T-cell (primary cell): ENCODE measurements at places on chromosomes 4 and X.

DNA sequence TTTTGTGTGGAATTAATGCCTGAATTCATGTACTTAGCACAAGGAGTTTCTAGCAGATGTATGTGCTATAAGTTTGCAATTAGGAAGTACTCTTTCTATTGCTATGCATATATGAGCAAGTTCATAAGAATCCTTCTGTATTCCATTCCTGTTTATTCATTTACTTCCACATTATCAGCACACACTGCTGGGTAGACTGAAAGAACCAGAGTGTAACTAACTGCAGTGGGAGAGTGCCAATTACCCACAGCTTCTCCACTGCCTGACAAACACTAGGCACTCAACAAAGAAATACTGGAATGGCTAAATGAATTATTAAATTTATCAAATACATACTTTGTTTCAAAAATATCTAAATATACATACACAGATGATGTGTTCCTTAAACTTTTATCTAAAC is 219.6 kb downstream of the CAMK2D start:
- no peaks in the 10 kb centered on the region for H3K4me1 ChIP-seq
- no peak overlapping the region for H3K4me3 ChIP-seq
- H3K27me3 ChIP-seq = no peaks in the 10 kb centered on the region
- H3K36me3 ChIP-seq = no peaks in the 10 kb centered on the region
- DNase-seq = no peak
- H3K27ac ChIP-seq = no peak overlapping the region

DNA sequence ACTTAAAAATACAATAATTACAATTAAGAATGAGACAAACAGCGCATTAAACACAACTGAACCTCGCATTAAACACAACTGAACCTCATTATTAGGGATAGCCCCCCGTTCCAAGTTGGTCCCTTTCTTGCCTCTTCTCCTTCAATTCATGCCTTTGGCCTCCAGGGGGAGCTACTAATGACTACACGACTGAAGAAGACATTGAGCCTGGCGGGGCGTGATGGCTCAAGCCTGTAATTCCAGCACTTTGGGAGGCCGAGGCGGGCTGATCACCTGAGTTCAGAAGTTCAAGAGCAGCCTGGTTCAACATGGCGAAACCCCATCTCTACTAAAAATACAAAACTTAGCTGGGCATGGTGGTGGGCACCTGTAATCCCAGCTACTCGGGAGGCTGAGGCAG is 56.4 kb upstream of the NWD2 start:
- H3K27me3 ChIP-seq = no peaks in the 10 kb centered on the region
- no peaks in the 10 kb centered on the region for H3K36me3 ChIP-seq
- H3K27ac ChIP-seq = no peak overlapping the region
- H3K4me3 ChIP-seq = no peak overlapping the region

GRCh38 chr4:16290681-16291420 is 64.6 kb upstream of the TAPT1 start:
- H3K36me3 ChIP-seq = no peaks in the 10 kb centered on the region
- DNase-seq = no peak
- H3K27me3 ChIP-seq = no peaks in the 10 kb centered on the region
- H3K4me3 ChIP-seq = no peak overlapping the region

- H3K4me3 ChIP-seq = no peak overlapping the region
- H3K27ac ChIP-seq = no peak overlapping the region
- no peaks in the 10 kb centered on the region for H3K36me3 ChIP-seq
- no peak for DNase-seq
- H3K27me3 ChIP-seq = no peaks in the 10 kb centered on the region
- H3K4me1 ChIP-seq = no peaks in the 10 kb centered on the region
Observed at GRCh38 chr4:100933628-100934027, 413.7 kb downstream of the PPP3CA start.
